Upper lobe of right lung (tissue), 1 donor: ENCODE measurements at places on chromosomes 4 and X. TPM values are rescaled to one million over a fixed set of nuclear protein-coding genes. Genes with fewer than 3 reads are reported as not detected.
A peak's percentile ranks its signal among the peaks of the same experiment; 100 is the strongest.

DNA sequence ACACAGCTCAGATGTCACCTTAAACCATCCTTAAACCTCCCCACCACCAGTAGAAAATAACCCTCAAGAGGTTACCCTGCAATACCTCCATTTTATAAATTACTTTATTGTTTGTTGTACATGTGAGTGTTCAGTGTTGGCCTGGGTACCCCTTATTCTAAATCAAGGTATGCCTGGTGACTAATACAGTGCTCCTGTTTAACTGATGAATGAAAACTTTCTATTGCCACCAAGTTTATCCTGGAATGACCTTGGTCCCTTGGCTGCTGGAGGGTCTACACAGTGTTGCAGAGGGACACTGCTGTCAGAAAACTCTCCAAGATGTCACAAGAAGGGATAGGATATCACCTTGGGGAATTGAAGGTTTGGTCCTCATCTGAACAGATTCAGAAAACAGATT is 7.3 kb upstream of the TXLNG start:
- H3K27ac ChIP-seq: no peak overlapping the region
- no peaks in the 10 kb centered on the region for H3K27me3 ChIP-seq
- H3K4me3 ChIP-seq: no peak overlapping the region
- no peaks in the 10 kb centered on the region for H3K36me3 ChIP-seq

- no peaks in the 10 kb centered on the region for H3K27me3 ChIP-seq
- H3K36me3 ChIP-seq: no peaks in the 10 kb centered on the region
- no peaks in the 10 kb centered on the region for H3K4me1 ChIP-seq
- H3K4me3 ChIP-seq: no peak overlapping the region
- DNase-seq: no peak
- H3K27ac ChIP-seq: no peak overlapping the region
Measured at GRCh38 chrX:20309806-20310205, 43.1 kb upstream of the RPS6KA3 start.

DNA sequence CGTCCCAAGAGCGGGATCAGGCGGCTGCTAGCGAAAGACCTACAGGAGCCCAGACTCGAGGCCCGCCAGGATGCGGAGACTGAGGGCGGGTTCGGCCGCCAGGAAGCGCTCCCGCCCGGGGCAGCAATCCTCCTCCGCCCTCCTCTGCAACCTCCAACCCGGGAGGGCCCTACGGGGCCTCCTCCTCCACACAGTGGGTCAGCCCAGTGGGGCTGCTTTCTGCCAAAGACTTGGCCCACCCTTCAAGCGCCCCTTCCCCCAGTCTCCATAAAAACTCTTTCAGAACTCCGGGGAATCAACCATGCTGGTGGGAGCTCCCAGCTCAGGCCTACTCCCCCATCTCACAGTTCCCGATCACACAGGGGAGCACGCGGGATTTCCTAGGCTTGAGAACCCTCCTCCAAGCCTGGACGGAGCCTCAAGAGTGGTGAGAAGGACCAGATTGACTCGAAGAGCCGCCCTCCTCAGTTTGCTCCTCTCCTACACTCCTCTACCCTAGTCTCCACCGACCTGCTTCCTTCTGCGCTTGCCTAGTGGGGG is 77.5 kb downstream of the RLIM start:
- H3K36me3 ChIP-seq: no peaks in the 10 kb centered on the region
- no peaks in the 10 kb centered on the region for H3K27me3 ChIP-seq
- no peak for DNase-seq
- H3K4me3 ChIP-seq: peak overlapping the region; percentile 56
- peak overlapping the region; percentile 85 for H3K27ac ChIP-seq

- H3K27me3 ChIP-seq: no peaks in the 10 kb centered on the region
- H3K4me1 ChIP-seq: no peaks in the 10 kb centered on the region
- no peak for DNase-seq
- H3K36me3 ChIP-seq: no peaks in the 10 kb centered on the region
Measured at GRCh38 chr4:67746797-67747495, 7.2 kb downstream of the GNRHR start.

- H3K4me3 ChIP-seq: no peak overlapping the region
- no peak overlapping the region for H3K27ac ChIP-seq
- no peaks in the 10 kb centered on the region for H3K27me3 ChIP-seq
- H3K4me1 ChIP-seq: peaks cover 10% of the 10 kb centered on the region
Measured at GRCh38 chr4:75036046-75036830, 103.3 kb downstream of the PARM1 start.

- no peak overlapping the region for H3K4me3 ChIP-seq
- H3K27me3 ChIP-seq: no peaks in the 10 kb centered on the region
- H3K36me3 ChIP-seq: no peaks in the 10 kb centered on the region
- no peak overlapping the region for H3K27ac ChIP-seq
- no peak for DNase-seq
Measured at GRCh38 chr4:114866901-114867670, 246.3 kb downstream of the NDST4 start.

GRCh38 chrX:346034-346813 is 27.6 kb upstream of the GTPBP6 start:
- H3K27ac ChIP-seq: no peak overlapping the region
- no peaks in the 10 kb centered on the region for H3K36me3 ChIP-seq
- no peak overlapping the region for H3K4me3 ChIP-seq
- H3K4me1 ChIP-seq: peaks cover 3% of the 10 kb centered on the region
- peak; percentile 63 for DNase-seq
- no peaks in the 10 kb centered on the region for H3K27me3 ChIP-seq

DNA sequence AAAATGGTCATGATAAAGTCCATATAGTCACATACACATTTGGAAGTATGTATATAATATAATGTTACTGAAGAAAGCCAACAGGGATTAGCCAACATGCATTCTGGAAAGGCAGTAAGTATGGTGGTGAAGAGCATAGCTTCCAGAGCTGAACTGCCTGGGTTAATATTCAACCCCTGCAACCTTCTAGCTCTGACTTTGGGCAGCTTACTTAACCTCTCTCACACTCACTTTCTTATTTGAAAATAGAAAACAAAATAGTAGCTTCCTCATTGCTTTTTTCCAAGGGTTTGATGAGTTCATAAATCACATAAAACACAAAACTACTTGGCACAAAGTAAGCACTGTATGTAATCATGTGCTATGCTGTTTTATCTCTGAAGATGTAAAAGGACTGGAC is 216.4 kb downstream of the CHIC2 start:
- no peaks in the 10 kb centered on the region for H3K36me3 ChIP-seq
- H3K4me1 ChIP-seq: no peaks in the 10 kb centered on the region
- no peaks in the 10 kb centered on the region for H3K27me3 ChIP-seq
- no peak overlapping the region for H3K27ac ChIP-seq
- H3K4me3 ChIP-seq: no peak overlapping the region
- no peak for DNase-seq

- no peaks in the 10 kb centered on the region for H3K4me1 ChIP-seq
- no peaks in the 10 kb centered on the region for H3K36me3 ChIP-seq
- no peak overlapping the region for H3K4me3 ChIP-seq
- no peaks in the 10 kb centered on the region for H3K27me3 ChIP-seq
- no peak overlapping the region for H3K27ac ChIP-seq
Measured at GRCh38 chr4:67038228-67038566, 507.1 kb downstream of the CENPC start.

GRCh38 chr4:46993075-46994006 is at the start of gene GABRA4:
TSS of gene GABRA4 (minus strand) at chr4:46993581. CDS start at chr4:46993424, 157 bp downstream.
- no peak within 1 kb of the TSS for H3K27ac ChIP-seq
- H3K36me3 ChIP-seq: no peaks in the 10 kb centered on the region
- DNase-seq: peak; percentile 63
- H3K4me1 ChIP-seq: peaks cover 10% of the 10 kb centered on the region

- peak overlapping the region; percentile 68 for H3K4me3 ChIP-seq
- peak overlapping the region; percentile 80 for H3K27ac ChIP-seq
- H3K4me1 ChIP-seq: no peaks in the 10 kb centered on the region
- no peaks in the 10 kb centered on the region for H3K36me3 ChIP-seq
Measured at GRCh38 chrX:101347859-101348451, 587 bp downstream of the TIMM8A start.

GRCh38 chr4:38660838-38661237 is 3.2 kb upstream of the KLF3 start:
- no peak overlapping the region for H3K4me3 ChIP-seq
- no peaks in the 10 kb centered on the region for H3K27me3 ChIP-seq
- no peaks in the 10 kb centered on the region for H3K36me3 ChIP-seq
- H3K27ac ChIP-seq: no peak overlapping the region

- DNase-seq: no peak
- no peak overlapping the region for H3K4me3 ChIP-seq
- H3K36me3 ChIP-seq: no peaks in the 10 kb centered on the region
- H3K4me1 ChIP-seq: peaks cover 16% of the 10 kb centered on the region
- H3K27me3 ChIP-seq: peaks cover 9% of the 10 kb centered on the region
Measured at GRCh38 chr4:6325788-6326290, 56.2 kb downstream of the WFS1 start.

GRCh38 chr4:24394041-24394440 is 190.3 kb downstream of the DHX15 start:
- H3K27ac ChIP-seq: no peak overlapping the region
- H3K36me3 ChIP-seq: no peaks in the 10 kb centered on the region
- H3K27me3 ChIP-seq: no peaks in the 10 kb centered on the region
- H3K4me3 ChIP-seq: no peak overlapping the region
- no peak for DNase-seq
- H3K4me1 ChIP-seq: no peaks in the 10 kb centered on the region

DNA sequence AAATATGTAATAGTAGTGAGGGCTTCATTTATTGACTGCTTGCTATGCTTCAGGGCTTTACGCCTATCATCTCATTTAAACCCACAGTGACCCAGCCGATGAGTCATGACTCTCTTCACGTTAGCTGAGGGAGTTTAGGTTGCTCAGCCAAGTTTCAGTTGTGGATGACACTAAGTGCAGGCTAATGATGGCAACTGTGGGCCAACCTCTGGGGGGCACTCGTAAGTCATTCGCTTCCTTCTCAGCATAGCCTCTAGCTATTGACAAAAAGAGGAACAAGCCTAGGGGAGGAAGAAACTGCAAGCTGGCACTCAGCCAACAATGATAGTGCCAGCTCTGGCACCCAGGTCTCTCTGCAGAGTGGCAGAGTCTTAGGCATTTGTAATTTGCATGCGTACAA is 325.0 kb downstream of the ARHGAP10 start:
- H3K27me3 ChIP-seq: no peaks in the 10 kb centered on the region
- no peak overlapping the region for H3K4me3 ChIP-seq
- H3K27ac ChIP-seq: no peak overlapping the region
- peaks cover 20% of the 10 kb centered on the region for H3K4me1 ChIP-seq
- H3K36me3 ChIP-seq: no peaks in the 10 kb centered on the region
- peak; percentile 74 for DNase-seq

DNA sequence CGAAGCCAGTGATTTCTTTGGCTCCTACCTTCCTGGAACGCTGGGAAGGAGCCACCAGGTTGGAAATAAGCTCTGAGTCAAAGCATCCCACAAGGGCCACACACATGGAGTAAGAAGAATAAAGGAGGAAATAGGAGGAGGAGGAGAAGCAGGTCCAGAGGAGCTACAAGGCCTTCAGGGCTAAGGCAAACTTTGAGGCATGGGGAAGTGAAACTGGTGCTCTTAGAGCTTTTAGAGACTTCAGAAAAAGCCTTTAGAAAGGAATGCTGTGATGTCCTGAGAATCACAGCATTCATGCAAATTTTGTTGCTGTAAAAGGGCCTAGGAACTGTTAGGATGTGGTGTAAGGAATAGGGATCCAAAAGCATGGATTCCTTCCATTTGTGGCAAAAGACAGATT is 135.9 kb upstream of the ARHGEF9 start:
- no peaks in the 10 kb centered on the region for H3K36me3 ChIP-seq
- H3K4me1 ChIP-seq: no peaks in the 10 kb centered on the region
- H3K4me3 ChIP-seq: no peak overlapping the region
- DNase-seq: no peak
- H3K27me3 ChIP-seq: no peaks in the 10 kb centered on the region

GRCh38 chr4:649751-650310 is 24.2 kb downstream of the ATP5ME start:
- H3K27ac ChIP-seq: no peak overlapping the region
- H3K27me3 ChIP-seq: peaks cover 24% of the 10 kb centered on the region
- H3K4me3 ChIP-seq: no peak overlapping the region
- no peak for DNase-seq
- no peaks in the 10 kb centered on the region for H3K4me1 ChIP-seq

Gene F8A3
- total RNA-seq: not detected

Gene ASB9
- 4.4 TPM for total RNA-seq

Gene CPXCR1
- not detected for total RNA-seq

Gene RIPPLY1
- not detected for total RNA-seq

Gene SOWAHB
- 2.5 TPM for total RNA-seq

Gene XAGE1A
- 0.75 TPM for total RNA-seq

Gene PRRG3
- 1.4 TPM for total RNA-seq
